NCI-H1930 (cell line): ENCODE measurements at places on chromosomes 4 and X.

- DNase-seq, result no peak
These were observed 12.7 kb downstream of the ADGRL3 start for GRCh38 chr4:61212788-61213187.

- no peak for DNase-seq
These were observed 9.0 kb downstream of the ZNF827 start for GRCh38 chr4:145929415-145930178.

- no peak for DNase-seq
These were observed 101.4 kb upstream of the SLITRK2 start for GRCh38 chrX:145716226-145716625.

DNA sequence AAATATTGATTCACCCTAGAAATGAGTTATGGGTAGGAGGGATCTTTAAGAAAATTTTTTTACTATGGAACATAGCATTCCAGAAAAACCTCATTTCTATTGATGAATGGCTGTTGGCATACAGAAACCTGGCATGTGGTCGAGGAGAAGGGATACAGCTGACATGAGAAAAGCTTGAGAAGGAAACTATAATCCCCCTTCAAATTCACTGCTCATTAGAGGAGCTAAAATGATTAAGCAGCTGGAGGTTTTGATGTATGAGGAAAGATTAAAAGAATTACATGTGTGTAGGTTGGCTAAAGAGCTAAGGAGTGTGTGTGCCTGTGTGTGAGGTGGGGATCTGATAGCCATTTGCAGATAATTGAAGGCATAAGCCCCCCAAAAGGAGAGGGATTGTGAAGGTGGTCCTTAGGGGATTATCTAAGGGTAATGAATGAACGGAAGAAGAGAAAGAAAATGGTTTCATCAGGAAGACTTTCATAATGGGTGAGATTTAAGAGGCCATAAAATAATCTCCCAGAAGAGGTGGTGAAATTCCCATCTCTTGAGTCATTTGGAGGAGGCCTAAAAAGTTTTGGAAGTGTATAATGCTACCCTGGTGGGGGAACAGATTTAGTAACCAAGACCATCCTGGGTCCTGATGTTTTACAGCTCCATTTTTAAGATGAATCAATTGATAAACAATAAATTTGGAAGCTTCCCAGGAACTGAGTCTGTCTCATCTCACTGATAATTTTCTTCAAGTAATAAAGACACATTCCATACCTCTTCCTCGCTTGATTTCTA is 272.0 kb upstream of the HAND2 start:
- DNase-seq, result no peak

- no peak for DNase-seq
These were observed 600.7 kb downstream of the CCSER1 start for GRCh38 chr4:90727938-90728337.

DNA sequence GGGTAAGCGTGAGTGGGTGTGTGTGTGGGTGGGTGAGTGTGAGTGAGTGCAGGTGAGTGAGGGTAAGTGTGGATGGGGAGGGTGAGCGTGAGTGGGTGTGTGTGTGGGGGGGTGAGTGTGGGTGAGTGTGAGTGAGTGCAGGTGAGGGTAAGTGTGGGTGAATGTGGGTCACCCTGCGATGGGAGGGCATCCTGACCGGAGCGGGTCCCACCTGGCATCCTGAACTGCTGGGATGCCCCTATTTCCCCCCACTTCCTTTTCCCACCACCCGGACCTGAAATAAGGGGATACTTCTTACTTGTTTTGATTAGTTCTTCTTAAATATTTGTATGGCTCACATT is 49.5 kb downstream of the ING2 start:
- DNase-seq, result no peak
